ENCODE measurements at places on chromosomes 7 and 10.

GRCh38 chr10:22626784-22627183, 87.6 kb downstream of the PIP4K2A start:
- no peak for DNase-seq

GRCh38 chr10:47165168-47165710, 134.8 kb upstream of the GDF10 start:
- DNase-seq: no peak

DNA sequence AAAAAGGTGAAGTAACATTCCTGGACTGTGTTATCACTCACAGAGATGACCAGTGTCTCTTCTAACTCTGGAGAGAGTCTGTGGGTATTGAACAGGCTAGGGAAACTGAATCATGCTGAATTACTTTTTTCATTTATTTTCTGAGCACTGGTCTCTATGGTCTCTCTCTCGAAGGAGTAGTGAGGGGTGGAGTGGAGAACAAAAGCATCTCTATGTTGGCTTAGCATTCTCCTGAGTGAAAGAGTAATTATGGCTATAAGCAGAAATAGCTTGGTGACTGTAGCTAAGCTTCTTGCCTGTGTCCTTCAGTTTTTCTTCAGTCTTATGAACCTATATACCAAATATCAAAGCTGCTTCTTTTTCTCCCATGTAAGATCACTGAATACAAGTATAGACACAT, 64.6 kb upstream of the PTN start:
- DNase-seq: no peak

DNA sequence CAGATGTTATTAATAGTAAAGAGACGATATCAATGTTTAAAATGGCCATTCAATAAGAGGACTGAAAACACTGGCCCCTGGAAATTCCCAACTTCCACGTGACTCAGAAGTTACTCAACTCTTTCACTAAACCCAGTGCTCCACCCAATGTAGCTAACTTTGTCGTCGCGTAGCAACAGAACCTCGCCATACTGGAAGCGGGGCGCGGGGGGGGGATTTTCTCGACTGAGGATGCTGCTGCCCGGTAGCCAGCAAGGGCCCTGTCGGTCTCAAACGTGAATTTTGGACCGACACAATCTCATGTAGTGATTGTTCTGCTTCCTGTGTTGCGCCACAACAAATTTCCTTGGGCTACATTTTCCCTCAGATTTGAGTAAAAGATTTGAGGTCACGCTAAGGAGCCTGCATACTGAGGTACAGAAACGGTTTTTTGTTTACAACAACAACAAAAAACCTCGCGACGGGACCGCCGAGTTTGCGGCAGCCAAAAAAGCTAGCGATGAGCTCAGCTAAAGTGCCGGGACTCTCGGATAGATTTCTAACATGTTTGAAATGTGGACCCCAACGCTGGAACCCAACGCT, 977 bp upstream of the SFR1 start:
- DNase-seq: peak; percentile 95

GRCh38 chr7:54546081-54546985, 4.2 kb downstream of the VSTM2A start:
- DNase-seq: no peak

DNA sequence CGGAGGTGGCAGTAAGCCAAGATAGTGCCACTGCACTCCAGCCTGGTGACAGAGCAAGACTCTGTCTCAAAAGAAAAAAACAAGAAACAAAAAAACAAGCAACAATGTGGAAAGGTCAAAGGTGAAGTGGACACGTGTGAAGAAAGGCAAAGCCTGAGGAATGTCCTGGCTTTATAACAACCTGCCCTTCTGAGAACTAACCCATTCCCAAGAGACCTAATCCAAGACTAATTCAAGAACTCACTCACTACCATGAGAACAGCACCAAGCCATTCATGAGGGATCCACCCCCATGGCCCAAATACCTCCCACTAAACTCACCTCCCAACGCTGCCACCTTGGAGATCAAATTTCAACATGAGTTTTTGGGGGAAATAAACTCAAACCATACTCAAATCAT, 47.5 kb upstream of the KIF5B start:
- no peak for DNase-seq

GRCh38 chr10:88530629-88531391, 52.3 kb downstream of the RNLS start:
- DNase-seq: no peak

GRCh38 chr10:73836427-73836980, 25.1 kb upstream of the NDST2 start:
- peak; percentile 41 for DNase-seq

DNA sequence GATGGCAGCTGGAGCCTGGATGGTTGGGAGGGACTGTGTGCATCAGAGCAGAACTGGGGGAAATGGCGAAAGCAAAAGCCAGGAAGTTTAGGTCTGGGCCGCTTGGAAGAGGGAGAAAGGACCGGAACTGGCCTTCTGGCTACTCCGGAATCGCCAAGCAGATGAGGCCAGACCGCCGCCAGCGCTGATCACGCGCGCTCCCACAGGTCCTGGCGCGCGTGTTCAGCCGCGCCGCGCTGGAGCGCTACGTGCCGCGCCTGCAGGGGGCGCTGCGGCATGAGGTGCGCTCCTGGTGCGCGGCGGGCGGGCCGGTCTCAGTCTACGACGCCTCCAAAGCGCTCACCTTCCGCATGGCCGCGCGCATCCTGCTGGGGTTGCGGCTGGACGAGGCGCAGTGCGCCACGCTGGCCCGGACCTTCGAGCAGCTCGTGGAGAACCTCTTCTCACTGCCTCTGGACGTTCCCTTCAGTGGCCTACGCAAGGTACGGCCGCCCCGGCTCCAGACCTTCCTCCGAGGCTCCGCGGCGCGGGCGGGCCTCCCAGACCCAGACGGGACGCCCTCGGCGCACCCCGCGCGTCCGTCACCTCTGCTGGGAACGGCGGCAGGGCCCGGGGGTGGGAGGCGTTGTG, 2.0 kb downstream of the CYP26C1 start:
- DNase-seq: peak; percentile 18

GRCh38 chr7:138773176-138773575, 24.6 kb upstream of the TMEM213 start:
- no peak for DNase-seq

- DNase-seq: peak; percentile 63
These were observed 101.0 kb upstream of the AGR3 start for GRCh38 chr7:16982640-16983350.

- DNase-seq: no peak
These were observed 66.5 kb upstream of the INPP5A start for GRCh38 chr10:132471125-132471451.

DNA sequence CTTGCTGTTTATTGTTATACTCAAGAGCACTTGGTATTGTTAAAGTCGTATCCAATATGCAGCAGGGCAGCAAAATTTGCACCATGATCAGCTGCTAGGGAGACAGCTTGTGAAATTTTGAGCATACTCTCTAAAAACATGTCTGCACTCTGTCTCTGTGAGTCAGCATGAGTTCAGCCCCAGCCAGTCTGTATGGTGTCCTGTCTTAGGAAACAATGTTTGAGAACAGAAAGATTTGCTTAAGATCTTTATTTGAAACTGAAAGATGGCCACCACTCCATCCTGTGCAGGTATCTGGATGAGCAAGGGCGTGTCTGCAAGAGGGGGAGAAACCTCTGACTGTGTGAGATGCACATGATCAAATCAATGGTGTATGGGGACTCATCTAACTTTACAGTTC, 97.1 kb downstream of the GNAI1 start:
- DNase-seq: peak; percentile 44

- DNase-seq: peak; percentile 58
These were observed 233.2 kb upstream of the PRSS1 start for GRCh38 chr7:142516038-142516501.

DNA sequence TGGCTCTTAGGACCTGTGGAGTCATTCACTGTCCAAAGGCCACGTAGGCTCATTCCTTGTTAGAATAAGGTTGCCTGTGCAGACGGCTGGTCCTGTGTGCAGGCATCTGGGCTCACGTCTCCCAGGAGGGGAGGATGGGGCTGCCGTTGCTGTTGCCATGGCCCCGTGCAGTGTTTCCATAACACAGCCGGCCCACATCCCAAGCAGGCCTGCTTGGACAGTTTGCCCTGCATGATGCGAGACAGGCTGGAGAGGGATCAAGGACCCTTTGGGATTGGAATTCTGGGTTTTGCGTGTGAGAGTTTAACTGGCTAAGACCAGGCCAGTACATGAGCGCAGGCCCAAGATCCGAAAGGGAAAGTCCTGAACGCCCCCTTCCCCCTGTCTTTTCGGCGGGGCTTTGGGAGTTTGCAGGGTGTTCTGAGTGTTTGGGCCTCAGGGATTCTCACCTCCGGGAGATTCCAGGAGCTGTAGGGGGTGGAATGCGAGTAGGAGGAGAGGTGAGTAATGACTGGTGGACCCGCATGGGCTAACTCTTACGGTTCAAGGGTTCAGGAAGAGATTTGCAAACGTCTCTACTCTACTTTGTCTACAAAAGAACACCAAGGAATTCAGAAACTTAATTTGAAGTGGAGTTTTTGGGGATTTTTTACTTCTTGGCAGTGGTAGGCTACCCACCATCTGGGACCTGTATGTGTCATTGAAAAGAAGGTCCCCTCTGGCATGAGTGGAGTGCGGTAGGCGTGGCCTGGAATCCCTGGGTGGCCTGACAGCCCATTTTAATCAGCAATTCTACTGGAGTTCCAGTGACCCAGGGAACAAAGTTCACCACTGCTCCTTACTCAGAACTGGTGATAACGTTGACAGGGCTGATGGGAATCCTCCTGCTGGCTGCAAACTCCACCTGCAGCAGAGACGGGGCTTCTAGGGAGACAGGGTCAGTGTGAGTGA, 125.4 kb downstream of the ITIH5 start:
- no peak for DNase-seq

DNA sequence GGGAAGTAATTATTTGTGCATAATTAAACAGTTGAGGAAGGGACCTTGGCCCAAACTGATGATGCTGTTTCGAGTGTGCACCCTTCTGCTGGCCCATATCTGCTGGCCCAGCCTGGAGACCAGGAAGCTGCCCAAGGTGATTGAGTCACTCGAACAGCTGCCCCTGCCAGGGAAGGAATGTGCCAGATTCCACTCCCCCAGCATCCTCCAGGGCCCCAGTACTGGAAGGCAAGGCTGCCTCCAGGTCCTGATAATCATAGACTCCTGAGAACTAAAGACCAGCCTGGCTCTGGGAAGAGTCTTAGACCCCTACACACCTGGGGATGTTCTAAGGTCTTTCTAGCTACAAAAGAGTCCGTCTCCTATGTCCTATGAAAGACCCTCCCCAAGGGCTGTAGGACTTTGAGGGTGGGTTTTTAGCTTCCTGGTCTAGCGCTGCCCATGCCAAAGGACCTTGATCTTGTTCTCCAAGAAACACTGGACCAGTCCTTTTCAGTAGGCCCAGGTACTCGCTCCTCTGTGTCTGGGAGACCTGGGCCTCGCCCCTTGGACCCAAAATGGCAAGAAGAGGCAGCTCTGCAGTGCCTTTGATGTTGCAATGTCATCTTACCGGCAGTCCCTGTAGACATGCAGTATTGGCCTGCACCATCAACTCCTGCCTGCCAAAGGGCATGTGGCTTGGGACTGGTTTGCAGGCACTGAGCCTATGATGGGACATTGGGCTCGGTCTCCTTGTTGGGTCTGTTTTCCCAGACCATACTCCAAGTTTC, 103.2 kb upstream of the GPR26 start:
- DNase-seq: no peak

GRCh38 chr7:77252506-77252905, 52.9 kb upstream of the FGL2 start:
- no peak for DNase-seq

DNA sequence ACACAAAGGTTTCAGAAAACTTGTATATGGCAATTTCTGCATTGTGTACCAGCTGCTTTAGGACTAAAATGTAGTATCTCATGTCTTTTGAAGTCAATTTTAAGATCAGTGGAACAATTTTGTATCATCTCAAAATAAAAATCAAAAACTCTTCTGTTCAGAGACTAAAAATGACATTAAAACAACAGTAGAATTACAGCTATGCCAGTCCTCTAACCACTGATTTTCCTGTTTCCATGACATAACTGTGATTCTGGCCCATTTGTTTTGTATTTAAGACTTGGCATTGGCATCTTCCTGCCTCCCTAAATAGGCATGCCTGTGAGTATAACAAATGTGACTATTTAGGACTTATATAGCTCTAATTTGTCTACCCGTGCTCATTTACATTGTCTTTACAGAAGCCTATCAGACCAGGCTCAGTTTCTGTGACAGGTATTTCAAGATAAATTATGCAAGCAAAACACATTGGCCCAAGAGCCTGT, 29.1 kb upstream of the VPS41 start:
- DNase-seq: peak; percentile 28

- no peak for DNase-seq
These were observed 11.7 kb downstream of the LCOR start for GRCh38 chr10:96843823-96844222.

GRCh38 chr7:22427104-22427503, 70.2 kb upstream of the RAPGEF5 start:
- DNase-seq: no peak

Measured in fibroblast of gingiva (primary cell).